AG08396 (cell line): ENCODE measurements at places on chromosomes 2 and 18.

DNA sequence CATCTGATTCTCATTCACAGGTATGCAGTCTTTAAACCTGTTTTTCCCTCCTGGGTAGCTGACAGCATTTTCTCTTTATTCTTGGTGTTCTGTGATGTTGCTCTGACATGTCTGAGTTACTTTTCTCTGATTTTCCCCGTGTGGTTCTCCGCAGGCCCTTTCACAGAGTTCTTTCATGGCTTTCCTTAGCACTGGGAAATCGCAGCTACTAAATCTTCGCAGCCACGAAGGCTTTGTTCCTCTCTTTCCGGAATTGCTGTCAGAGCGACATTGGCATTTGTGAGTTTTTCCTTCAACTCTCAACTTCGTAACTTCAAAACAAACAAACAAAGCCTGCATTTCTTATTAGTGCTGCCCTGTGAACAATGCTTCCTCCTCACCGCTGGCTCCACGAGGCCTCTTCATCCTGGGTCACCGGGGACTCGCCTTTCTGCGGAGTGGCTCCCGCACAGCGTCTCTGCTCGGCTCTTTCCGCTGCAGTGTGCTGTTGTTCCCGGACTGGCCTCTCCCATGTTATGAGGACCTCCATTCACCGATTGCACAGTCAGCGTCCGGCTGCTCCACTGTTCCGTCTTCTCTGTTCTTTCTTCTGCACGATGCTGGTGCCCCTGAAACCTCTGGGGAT, 16.1 kb downstream of the COLEC11 start:
- no peak for DNase-seq

DNA sequence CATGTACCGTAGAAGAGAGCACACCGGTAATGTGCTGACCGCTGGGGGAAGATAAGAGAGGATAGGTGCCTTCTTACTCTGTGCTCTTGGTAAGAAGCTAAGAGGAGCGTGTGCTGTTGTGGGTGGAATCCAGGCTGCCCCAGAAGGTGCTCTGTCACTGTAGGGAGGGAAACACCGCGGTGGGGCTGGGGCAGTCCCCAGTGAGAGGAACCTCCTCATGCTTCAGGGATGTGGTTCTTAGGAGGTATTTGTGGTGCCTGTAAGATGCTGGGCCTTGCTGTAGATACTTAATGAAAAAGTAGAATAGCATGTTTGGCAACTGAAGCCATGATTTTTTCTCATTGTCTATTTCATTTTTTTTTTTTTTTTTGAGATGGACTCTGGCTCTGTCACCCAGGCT, 1.1 kb downstream of the COLEC11 start:
- no peak for DNase-seq

DNA sequence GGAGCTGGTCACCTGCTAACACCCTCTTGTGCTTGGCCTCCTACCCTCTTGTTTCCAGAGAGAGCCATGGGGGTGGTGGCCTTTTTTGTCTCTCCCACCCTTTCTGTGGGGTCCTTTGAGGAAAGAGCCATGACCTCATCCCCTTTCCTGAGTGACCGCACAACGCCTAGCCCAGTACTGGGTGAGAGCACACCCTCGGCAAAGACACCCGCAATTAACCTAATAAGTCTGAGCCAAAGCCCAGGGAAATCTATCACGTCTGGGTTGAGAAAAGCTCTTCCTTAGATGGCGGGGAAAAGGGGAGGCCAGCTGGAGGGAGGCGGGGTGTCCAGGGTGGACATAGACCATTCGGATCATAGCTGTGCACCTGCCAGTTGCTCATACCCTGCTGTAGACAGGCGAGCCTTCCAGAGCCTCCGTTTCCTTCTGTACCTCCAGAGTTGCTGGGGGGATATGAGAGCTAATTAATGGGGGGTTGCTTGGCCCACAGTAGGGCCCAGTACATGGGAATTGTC, 93.7 kb upstream of the MCFD2 start:
- no peak for DNase-seq

DNA sequence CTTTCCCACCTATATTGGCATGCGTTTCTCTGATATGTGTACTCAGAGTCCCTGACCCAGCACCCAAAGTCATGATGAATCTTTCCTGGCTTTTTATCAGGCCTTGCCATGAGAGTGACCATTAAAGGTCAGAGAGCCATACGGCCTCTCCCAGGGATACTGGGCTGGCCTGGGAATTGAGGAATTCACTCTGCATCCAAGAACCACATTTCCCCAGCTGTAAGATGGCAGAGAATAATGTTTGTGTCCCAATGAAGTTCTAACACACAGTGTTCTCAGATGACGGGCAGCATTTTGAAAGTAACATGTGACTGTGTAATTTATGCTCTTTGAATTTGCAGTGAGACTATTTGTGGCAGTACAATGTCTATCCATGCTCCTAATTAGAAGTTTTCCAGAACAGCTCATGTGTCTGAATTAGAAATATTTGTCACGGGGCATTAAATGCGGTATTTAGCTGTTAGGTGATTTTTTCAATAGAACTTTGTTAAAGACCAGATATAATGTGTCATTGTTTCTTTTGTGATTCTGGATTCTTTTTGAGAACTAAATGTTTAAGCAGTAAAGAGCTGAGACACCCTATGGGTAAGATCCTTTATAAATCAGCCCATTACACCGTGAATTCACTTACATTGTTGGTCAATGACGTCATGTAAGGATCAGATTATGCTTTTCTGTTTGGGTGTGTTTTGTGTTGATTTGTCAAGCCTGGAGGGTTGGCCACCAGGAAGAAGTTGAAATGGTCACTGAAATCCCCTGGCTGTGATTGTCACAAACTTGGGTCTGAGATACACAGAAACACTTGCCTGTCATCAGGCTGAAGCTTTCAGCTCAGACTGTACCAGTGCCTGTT, 7.3 kb upstream of the SLC3A1 start:
- peak; percentile 14 for DNase-seq

- no peak for DNase-seq
These were observed 49.2 kb downstream of the BCL2L11 start for GRCh38 chr2:111169924-111170323.

GRCh38 chr2:96993367-96993766, 7.0 kb upstream of the FAM178B start:
- no peak for DNase-seq

GRCh38 chr2:159098921-159099411, 130.5 kb downstream of the TANC1 start:
- DNase-seq = no peak

DNA sequence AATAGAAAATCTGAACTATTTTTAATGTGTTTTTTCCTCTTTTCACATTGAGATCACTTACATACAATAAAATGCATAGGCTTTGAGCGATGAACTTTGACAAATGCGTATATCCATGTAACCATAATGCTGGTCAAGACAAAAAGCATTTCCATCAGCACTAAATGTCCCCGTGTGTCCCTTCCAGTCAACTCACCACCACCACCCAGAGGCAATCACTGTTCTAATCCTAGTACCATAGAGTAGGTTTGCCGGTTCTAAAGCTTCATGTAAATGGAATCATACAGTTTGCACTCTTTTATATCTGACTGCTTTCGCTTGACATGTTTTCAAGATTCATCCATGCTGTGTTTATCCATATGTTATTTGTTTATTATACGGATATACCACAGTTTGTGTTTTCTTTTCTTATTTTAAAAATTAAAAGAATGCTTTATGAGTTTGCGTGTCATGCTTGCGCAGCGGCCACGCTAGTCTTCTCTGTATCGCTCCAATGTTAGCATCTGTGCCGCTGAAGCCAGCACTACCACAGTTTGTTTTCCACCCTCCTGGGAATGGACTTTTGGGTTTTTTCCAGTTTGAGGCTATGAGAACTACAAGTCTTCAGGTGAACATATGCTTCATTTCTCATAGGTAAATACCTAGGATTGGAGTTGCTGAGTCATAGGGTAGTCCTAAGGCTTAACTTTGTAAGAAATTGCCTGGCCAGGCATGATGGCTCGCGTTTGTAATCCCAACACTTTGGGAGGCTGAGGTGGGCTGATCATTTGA, 197.5 kb upstream of the CHAC2 start:
- no peak for DNase-seq

DNA sequence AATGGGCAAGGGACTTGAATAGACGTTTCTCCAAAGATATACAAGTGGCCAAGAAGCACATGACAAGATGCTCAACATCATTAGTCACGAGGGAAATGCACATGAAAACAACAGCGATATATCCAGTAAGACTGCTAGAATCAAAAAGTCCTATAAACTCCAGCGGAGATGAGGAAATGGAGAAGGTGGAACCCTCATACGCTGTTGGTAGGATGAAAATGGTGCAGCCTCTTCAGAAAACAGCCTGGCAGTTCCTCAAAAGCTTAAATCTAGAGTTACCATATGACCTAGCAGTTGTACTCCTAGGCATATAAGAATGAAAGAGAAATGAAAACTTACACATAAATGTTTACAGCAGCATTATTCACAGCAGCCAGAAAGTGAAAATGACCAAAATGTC, 48.1 kb downstream of the HPCAL1 start:
- no peak for DNase-seq

- peak; percentile 37 for DNase-seq
These were observed 62.8 kb downstream of the DTNA start for GRCh38 chr18:34772887-34773286.

- DNase-seq = peak; percentile 17
These were observed 2.0 kb downstream of the ITGA6 start for GRCh38 chr2:172429301-172429968.

DNA sequence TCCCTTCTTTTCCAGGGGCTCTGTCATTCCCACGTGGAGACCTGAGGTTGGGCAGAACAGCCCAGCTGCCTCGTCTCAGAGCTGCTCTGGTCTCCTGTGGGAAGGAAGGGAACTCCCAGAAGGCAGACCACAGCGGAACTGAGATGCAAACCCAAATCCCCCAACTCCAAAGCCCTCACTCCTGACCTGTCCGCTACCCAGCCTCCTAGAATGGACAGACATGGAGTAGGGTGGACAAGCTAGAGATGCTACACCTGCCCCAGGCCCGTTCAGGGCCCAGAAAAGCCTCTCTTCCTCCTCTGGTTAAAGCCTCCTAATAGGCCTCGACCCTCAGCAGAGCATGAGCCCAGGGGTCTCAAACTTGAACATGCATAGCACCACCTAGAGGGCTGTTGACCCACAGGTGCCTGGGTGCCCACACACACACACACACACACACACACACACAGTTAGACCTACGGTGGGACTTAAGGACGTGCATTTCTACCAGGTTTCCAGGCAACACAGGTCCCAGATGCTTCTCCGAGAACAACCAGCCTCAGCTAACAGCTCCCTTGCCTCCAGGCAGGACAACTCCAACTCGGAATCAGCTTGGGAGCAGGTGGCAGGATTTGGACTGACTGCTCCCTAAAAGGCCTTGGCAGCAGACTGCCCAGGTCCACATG, 93.5 kb downstream of the TNS1 start:
- no peak for DNase-seq

DNA sequence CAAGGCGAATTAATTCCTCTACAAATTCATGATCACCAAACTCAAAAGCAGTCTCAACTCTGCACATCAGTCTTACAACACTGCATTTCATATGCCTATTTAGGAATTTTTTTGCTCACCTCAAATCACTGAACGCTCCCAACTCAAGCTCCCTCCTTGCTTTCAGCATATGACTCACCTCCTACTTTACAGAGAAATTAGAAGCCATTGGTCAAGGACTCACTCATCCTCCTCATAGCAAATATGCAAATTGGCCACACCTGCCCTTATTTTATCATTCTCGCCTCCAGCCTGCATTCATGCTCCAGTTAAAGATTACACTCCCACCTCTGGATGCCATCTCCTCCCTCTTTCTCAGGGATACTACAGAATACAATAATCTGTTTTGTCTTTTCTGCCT, 148.8 kb downstream of the MBD2 start:
- DNase-seq = no peak
